ENCODE measurements at places on chromosomes 5 and 9.

DNA sequence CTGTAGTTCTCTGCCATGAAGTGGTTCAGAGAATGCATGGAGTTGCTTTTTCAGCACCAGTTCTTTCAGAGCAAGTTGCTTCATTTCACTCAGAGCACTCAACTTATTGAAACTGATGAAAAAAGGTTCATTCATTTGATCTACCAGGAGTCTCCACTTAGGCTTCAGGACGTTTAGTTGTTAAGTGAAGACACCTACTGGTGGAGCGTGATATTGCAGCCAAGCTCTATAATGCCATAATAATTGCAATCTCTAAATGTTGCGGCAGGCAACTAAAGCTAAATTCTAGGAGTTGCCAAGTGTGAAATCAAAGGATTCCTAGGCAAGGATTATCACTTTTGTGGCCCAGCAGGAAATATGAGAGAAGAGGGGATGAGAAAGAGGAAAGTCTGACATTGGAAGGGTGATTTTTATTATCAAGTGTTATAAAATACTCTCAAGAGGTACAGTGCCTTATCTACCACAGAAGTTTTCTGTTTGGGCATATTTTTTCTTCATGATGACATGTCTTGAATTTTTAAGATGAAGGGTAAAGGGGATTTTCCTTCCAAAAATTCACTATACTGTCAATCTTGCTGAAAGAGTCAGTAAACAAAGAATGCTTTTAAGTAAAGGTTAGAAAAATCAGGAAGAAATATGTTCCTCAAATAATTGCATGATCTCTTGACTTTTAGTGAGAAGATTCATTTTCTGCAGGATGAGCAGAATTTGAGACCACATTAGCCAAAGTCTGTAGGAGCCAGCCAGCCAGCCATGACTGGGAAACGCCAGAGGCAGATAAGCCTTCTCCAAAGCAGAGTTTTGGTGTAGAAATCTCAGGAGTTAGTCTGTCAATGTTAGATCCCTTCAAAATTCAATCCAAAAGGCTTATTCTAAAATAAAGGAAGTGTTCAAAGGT lies 83.4 kb downstream of the SH3PXD2B start:
- DNase-seq: no peak

DNA sequence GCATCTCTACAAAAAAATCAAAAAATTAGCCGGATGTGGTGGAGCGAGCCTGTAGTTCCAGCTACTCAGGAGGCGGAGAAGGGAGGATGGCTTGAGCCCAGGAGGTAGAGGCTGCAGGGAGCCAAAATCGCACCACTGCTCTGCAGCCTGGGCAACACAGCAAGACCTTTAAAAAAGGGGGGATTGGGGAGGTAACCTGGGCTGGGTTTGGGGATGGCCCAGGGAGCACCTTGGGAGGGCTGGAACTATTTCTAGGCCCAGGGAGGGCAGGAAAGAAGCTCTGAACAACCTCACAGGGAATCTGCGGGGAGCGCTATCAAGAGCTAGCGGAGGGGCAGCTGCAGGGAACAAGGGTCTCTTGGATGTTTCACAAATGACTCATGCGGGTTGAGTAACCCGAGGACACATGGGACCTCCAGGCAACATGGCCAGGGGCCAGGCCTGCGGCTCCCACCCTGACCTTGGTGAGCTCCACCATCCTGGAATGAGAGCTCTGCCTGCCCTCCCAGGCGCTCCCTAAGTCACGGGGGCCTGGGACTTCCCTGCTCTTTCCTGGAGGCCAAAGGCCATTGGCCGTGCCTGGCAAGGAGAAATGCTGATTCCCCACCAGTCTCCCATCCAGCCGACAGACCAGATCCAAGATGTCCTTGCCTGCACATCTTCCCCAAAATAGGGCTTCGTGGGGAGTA lies 23.4 kb downstream of the SARDH start:
- no peak for DNase-seq

GRCh38 chr5:2223303-2223702 lies 340.6 kb upstream of the IRX4 start:
- no peak for DNase-seq

- DNase-seq: no peak
Measured at GRCh38 chr5:166979307-166979895, 1312.0 kb upstream of the WWC1 start.

GRCh38 chr9:112149211-112149610 lies 25.9 kb downstream of the SUSD1 start:
- DNase-seq: no peak

DNA sequence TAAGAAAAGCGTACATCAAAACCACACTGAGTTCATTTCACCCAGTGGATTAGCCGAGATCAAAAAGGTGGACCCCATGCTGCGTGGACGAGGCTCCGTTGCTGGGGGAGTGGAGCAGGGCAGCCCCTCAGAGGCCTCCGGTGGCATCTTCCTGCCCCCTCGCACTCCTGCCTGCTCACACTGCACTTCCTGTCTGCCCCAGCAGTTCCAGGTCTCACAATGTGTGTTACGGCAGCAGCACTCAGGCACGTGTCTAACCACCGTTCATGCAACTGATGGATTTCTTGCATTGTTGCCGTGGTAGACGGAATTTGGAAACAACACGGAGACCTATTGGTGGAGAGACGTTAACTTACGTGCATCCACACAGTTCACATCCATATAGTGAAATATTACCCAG lies 196.6 kb upstream of the OTULINL start:
- DNase-seq: peak; percentile 46

All from CD8-positive, alpha-beta T cell (primary cell).